ENCODE measurements at places on chromosomes 4 and X.

DNA sequence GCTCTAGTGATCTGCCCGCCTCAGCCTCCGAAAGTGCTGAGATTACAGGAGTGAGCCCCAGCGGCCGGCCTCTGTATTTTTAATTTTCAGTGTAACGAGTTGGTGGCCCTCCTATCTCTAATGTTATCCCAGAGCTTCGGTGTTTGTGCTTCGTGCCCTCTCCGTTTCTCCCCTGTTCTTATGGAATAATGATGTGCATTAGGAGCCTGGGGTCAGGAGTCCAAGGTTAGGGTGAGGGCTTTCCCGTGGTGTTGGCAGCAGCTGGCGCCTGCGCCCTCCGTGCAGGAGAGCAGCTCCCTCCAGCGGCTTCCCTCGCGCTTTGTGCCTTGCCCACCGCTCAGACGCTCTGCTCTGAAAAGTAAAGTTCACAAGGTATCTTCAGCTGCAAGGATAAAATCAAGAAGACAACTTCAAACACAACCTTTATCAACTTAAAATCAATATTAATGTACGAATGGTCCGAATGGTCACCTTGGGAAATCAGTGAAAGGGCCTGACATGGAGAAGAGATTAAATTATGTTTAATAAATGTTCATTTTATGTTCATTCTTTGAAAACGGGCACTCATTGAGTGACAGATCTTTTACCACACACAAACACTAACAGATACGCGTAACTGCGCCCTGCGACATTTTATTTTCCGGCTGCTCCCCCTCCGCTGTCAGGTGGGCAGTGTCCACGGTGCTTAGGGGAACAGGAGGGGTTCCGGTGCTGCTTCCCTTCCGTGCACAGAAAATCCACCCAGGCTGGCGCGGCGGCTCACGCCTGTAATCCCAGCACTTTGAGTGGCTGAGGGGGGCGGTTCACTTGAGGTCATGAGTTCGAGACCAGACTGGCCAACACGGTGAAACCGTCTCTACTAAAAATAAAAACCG lies 62.4 kb downstream of the TRAPPC11 start:
- DNase-seq = no peak

GRCh38 chrX:24946369-24946768 lies 69.4 kb downstream of the ARX start:
- no peak for DNase-seq

DNA sequence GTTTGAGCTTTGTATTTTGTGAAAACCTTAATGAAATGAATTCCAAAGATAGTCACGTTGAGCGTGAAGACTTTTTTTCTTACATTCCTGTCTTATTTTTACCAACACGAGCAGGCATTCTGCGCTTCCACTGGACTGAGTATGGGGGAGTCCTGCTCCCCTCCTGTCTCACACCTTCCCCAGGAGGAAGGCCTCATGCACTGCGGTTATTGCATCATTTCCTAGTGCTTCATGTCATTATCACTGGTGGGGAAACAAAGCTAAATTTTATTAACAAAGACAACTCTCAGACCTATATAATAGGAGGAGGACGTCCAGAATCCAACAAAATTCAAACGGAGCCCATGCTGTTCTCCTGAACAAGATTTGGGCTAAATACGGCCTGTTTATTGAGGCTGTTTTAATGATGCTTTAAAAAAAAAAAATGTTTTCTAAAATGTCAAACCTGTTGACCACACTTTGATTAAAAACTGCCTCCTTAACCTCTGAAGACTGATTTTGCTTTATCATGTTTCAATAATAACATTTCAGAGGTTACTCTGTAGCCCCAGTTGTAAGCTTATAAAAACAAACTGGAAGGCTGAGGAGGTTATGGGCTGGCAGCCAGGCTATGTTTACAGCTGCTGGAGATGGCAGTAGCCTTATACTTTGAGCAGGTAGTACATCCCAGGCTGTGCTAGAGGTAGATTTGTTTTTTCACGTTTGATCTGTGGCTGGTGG lies 118.0 kb downstream of the SOWAHB start:
- no peak for DNase-seq

DNA sequence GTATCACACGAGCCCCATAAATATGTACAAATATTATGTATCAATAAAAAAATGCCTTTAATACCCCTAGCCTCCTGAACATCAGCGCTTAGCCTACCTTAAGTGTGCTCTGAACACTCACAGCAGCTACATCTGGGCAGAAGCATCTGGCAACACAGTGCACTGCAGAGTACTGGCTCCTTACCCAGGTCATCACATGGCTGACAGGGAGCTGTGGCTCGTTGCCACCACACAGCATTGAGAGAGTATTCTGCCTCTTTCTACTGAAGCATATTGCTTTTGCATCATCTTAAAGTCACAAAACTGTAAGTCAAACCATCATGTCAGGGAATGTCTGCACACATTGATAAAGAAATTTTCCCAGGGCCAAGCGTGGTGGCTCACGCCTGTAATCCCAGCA lies 55.2 kb downstream of the TRIML1 start:
- no peak for DNase-seq

DNA sequence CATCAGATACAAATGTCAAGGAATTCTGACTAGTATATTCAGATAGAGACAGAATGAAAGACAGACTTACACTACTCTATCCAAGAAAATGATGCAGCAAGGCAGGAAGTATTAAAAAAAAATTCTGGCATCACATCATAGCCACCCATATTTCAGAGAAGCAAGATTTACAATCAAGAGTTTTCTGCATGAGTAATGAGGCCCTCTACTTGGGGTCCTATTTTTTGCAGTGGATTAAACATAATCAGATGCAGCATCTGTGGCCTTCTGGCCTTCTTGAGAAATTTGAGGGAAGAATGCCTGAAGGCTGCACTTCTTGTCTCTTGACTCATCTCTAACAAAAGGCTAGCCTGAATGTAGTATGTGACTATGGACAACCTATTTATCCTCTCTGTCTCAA lies 48.2 kb upstream of the SLIT2 start:
- no peak for DNase-seq

DNA sequence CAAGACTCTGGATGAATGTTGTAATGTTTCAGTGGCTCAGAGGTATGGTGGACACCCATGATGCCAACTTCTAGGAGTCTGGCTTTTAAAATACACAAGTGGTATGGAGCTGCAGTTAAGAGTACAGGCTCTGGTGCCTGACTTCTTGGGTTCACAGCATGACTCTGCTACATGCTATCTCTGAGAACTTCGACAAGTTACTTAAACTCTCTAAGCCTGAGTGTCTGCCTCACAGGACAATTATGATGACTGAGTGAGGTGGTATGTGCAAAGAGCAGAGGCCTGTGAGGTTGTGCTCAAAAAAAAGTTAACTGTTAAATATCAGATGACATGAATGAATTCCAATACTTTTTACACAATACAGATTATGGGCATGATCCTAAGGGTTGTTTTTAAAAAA lies 90.9 kb upstream of the SRD5A3 start:
- no peak for DNase-seq

DNA sequence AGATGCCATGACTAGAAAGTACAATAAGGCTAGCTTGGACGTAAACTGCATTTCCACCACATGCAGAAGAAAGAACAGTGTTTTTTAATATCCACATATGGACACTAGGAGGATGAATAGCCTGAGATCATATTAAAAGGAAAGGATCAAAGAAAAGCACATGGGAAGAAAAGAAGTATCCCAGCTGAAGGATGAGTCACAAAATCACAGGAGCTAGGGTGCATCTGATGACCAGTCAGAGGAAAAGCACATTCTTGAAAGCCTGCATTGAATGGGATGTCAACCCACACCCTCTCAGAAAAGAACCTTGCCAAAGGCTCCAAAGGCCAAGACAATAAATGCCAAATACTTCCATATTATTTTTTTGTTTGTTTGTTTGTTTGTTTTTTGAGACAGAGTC lies 56.8 kb upstream of the PRDX4 start:
- no peak for DNase-seq
